ENCODE measurements at places on chromosomes 3 and 15. TPM values are rescaled to one million over a fixed set of nuclear protein-coding genes. Genes with fewer than 3 reads are reported as not detected.

The UACA gene
- 22.8 TPM for total RNA-seq

The RCCD1 gene
- total RNA-seq = 13.8 TPM

The ACTRT3 gene
- total RNA-seq = not detected

The DALRD3 gene
- total RNA-seq = 34.1 TPM

The CYP19A1 gene
- total RNA-seq = not detected

The IQCH gene
- total RNA-seq = 5.2 TPM

The GXYLT2 gene
- total RNA-seq = 10.5 TPM

The SNTN gene
- not detected for total RNA-seq

The SH2D7 gene
- total RNA-seq = 9.3 TPM

The GOLGA6L4 gene
- total RNA-seq = 2.6 TPM

The FEZF2 gene
- not detected for total RNA-seq

The PIERCE2 gene
- not detected for total RNA-seq

The PLA2G4D gene
- total RNA-seq = not detected

The TMEM108 gene
- 1.4 TPM for total RNA-seq

The ZNF385D gene
- total RNA-seq = 0.40 TPM

The ANKRD34C gene
- not detected for total RNA-seq

The ZFAND6 gene
- 86.7 TPM for total RNA-seq

The GOLGA8G gene
- not detected for total RNA-seq

The FAM107A gene
- total RNA-seq = 21.9 TPM

The PLEKHO2 gene
- 10.0 TPM for total RNA-seq

The SLCO2A1 gene
- 8.4 TPM for total RNA-seq

The MORC1 gene
- not detected for total RNA-seq

The FILIP1L gene
- 12.3 TPM for total RNA-seq

The SLC12A1 gene
- total RNA-seq = not detected

The ITPKA gene
- 57.6 TPM for total RNA-seq

The ROPN1 gene
- 1.9 TPM for total RNA-seq

The TMA7 gene
- 129 TPM for total RNA-seq

The SEC11A gene
- total RNA-seq = 59.5 TPM

The TNNC1 gene
- 10.4 TPM for total RNA-seq

The HYKK gene
- total RNA-seq = 4.5 TPM

The RETNLB gene
- 14.2 TPM for total RNA-seq

The LRRIQ4 gene
- total RNA-seq = not detected

The KLHL40 gene
- total RNA-seq = not detected

The SLC27A2 gene
- 8.2 TPM for total RNA-seq

The SMCO1 gene
- total RNA-seq = not detected

The TERC gene
- 221 TPM for total RNA-seq

The TCTA gene
- 37.2 TPM for total RNA-seq

The MRAS gene
- total RNA-seq = 7.0 TPM

The CCDC54 gene
- not detected for total RNA-seq

The LINS1 gene
- total RNA-seq = 37.3 TPM

The SLC22A13 gene
- total RNA-seq = 0.32 TPM

The CNTN6 gene
- not detected for total RNA-seq

The GAP43 gene
- total RNA-seq = 2.2 TPM

The SH3GL3 gene
- total RNA-seq = not detected

The DET1 gene
- 1.8 TPM for total RNA-seq

The EPB42 gene
- total RNA-seq = not detected

The CCNL1 gene
- total RNA-seq = 288 TPM

All from transverse colon (tissue), 4 donors.